ENCODE measurements at places on chromosomes 11 and 22.

DNA sequence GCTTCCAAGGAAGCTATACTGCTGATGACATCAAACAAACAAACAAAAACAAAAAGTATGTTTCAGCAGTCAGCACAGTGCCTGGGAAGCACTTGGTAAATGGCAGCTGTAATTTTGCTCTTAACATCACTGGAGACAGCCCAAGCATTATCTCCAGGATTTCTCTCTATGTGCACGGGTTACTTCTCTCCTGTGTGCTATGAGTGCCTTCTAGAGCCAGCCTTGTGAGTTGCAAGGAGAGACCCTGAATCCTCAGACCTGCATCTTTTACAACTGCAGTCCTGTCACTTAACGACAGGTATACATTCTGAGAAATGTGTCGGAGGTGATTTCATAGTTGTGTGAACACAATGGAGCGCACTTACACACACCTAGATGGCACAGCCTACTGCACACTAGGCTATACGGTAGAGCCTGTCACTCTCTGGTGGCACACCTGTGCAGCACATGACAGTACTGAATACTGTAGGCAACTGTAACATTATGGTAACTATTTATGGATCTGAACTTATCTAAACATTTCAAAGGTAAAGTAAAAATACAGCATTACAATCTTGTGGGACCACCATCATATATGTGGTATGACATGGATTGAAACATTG lies 662.5 kb upstream of the B3GAT1 start:
- no peak for DNase-seq

- no peak for DNase-seq
These were observed 12.3 kb upstream of the ARL14EP start for GRCh38 chr11:30310623-30311022.

GRCh38 chr11:71103266-71103665 lies 149.1 kb downstream of the SHANK2 start:
- no peak for DNase-seq

GRCh38 chr11:124799348-124800225 lies 619 bp downstream of the MSANTD2 start:
- DNase-seq, result no peak

GRCh38 chr11:63769042-63769713 lies 603 bp upstream of the ZFTA start:
- DNase-seq, result no peak

DNA sequence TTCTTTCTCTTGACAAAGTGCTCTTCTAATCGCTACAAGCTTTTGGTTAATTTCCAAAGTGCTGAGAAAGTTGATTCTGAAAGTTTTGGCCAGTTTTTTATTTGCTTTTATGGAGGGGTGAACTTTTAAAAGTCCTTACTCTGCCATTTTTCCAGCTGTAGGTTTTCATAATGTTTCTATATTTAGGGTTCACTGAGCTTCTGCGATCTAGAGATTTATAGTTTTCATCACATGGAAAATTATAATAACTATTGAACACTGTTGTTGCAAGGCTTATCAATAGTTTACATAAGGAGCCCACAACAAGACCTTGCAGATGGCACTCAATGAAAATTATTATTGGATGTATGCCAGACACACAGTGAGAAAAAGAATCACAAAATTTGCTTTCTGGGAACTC lies 55.1 kb downstream of the DLG2 start:
- no peak for DNase-seq

DNA sequence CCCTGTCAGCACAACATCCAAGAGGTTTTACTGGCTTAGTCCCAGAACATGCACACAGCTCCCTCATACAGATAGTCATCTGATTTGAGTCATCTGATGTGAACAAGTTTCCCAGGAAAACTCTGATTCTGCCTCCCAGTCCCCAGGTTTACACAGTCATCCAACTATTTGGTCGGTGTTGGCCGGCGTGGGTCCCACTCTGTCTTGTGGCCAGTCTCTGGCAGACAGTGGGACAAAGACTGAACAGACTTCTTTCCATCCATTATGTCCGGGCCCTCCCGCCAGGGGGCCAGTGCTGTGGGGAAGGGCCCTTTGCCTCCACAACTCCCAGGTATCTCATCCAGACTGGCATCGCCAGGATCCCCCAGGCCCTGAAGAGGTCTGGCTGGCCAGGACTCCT lies 60.0 kb downstream of the BTG4 start:
- DNase-seq, result no peak

DNA sequence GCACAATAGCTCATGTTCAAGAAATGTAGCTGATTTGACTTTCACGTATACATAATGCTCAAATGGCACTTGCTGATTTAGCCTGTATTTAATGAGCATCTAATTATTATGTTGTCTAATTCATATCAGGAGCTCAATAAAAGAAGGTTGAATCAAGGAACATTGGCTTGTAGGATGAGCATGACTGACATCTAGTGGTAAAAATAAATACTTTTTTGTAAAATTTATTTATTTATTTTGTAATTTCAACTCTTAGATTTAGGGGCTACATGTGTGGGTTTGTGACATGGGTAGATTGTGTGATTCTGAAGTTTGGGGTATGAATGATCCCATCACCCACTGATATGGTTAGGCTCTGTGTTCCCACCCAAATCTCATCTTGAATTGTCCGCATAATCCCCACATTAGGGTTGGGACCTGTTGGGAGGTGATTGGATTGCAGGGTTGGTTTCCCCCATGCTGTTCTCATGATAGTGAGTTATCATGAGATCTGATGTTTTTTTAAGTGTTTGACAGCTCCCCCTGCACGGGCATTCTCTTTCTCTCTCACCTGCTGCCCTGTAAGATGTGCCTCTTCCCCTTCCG lies 1.7 kb upstream of the OR52E5 start:
- no peak for DNase-seq

GRCh38 chr11:67498544-67498972 lies 6.6 kb downstream of the PITPNM1 start:
- no peak for DNase-seq

- DNase-seq, result no peak
These were observed 66.9 kb downstream of the BCR start for GRCh38 chr22:23246982-23247766.

DNA sequence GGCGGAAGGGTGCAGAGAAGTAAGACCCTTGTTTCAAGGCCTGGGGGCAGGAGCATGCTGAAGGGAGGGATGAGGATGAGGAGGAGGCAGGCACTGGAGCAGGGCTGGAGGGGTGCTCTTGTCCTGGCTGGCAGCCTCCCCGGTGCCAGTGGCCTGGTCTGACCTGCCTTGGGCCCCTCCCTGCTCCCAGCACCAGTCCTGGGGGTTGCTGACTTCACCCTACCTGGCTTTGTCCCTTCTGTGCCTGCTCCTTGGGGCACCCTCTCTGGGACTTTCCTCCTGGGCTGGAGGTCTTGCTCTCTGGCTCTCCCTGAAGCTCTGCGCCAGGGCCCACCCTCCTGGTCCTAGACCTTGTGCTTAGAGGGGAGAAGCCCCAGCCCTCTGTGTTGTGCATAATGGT lies 4.7 kb upstream of the FLRT1 start:
- no peak for DNase-seq

DNA sequence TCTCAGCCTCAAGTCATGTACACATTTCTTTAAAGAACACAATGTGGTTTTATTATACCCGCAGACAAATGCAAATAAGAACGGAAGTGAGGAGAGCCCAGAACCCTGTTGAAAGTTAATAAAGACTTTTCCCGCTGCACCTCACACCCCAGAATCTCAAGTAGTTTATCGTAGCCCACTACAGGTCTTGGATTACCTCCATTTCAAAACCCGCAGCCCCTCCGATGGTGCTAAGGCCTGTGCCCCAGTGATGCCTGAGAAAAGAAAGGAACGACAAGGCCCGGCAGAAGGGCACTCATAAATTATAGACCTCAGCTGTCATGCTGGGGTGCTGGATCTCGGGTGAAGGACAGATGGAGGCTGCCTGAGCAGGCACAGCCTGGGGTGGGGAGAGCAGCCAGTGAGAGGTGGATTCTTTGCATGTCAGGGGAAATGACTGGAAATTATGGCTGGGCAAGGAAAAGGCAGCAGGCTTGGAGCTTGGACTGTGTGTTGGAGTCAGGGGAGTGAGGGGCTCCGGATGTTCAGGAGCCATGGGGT lies 354.1 kb downstream of the NTM start:
- DNase-seq, result no peak

DNA sequence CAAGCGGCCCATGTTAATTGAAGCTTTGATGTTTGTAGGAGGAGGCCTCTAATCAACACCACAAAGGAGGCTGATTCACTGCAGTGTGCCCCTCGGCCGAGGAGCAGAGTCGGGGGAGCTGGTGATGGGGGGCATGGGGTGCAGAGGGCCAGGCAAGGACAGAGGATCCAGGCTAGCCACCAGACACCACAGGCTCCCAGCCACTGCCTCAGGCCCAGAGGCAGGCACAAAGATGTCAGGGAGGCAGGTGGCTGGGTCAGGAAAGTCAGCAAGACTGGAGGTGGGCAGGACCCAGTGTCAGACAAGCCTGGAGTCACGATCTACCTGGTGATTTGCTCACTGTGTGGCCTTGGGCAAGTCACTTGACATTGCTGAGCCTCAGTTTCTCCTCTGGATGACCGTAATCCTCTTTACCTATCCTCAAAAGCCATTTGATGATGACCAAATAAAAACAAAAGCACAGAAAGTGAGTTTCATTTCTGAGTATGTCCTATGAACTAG lies 121.0 kb downstream of the BUD13 start:
- no peak for DNase-seq

DNA sequence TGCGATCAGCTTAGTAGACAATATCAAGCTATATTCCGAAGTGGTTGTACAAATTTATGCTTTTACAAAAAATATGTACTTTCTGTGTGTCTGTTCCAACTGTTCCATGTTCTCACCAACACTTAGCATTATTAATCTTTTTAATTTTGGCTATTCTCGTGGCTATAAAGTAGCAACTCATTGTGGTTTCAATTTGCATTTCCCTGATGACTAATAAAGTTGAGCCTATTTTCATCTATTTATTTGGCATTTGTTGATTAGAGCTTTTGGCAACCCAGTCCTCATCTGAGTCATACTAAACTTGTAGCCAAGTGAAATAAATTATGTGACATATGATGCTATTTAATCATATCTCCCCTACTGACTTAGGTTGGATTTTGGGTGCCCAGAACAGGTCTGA lies 115.9 kb downstream of the FBXO7 start:
- DNase-seq, result no peak

- no peak for DNase-seq
These were observed 1639.6 kb upstream of the TENM4 start for GRCh38 chr11:81080476-81080875.

DNA sequence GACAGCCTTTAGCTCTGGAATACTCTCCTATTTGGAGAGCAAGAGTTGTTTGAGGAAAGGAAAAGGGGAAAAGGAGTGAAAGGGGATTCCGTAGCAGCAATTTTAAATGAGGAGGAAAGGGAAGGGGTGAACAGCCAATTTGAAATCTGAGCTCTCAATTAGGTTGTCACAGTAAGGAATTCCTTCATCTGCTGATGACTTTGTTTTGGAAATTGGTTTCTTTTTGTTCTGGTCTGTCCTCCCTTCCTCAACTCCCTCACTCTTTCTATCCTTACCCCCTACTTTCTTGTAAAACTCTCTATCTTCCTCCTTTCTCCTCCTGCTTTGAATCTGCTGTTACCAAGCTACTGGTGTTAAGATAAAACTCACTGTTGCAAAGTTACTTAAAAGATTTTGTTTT lies 1155.6 kb downstream of the DLG2 start:
- no peak for DNase-seq

- no peak for DNase-seq
These were observed 31.4 kb downstream of the PPFIA1 start for GRCh38 chr11:70301721-70302418.

GRCh38 chr11:1830322-1831223 lies 4.2 kb upstream of the SYT8 start:
- no peak for DNase-seq

GRCh38 chr22:29387921-29388758 lies at the start of gene AP1B1:
TSS of gene AP1B1 (minus strand) at chr22:29388570. CDS start at chr22:29367243, 21,327 bp downstream.
- peak; percentile 24 for DNase-seq

GRCh38 chr11:75346912-75347647 lies 4.4 kb downstream of the ARRB1 start:
- no peak for DNase-seq

GRCh38 chr11:8060801-8061554 lies 20.0 kb upstream of the TUB start:
- DNase-seq, result no peak

GRCh38 chr11:64088162-64089026 lies 52.7 kb downstream of the FLRT1 start:
- no peak for DNase-seq

GRCh38 chr11:119666061-119666460 lies 62.9 kb downstream of the NECTIN1 start:
- DNase-seq, result no peak

GRCh38 chr11:118048472-118049370 lies 28.2 kb upstream of the TMPRSS4 start:
- DNase-seq, result no peak

GRCh38 chr11:67227726-67228125 lies 38.5 kb upstream of the GRK2 start:
- no peak for DNase-seq

- no peak for DNase-seq
These were observed 13.4 kb downstream of the IFT46 start for GRCh38 chr11:118552341-118552740.
